ENCODE measurements at places on chromosomes 5 and 9.

- no peak for DNase-seq
These were observed 1.5 kb downstream of the PAPPA start for GRCh38 chr9:116154976-116155697.

DNA sequence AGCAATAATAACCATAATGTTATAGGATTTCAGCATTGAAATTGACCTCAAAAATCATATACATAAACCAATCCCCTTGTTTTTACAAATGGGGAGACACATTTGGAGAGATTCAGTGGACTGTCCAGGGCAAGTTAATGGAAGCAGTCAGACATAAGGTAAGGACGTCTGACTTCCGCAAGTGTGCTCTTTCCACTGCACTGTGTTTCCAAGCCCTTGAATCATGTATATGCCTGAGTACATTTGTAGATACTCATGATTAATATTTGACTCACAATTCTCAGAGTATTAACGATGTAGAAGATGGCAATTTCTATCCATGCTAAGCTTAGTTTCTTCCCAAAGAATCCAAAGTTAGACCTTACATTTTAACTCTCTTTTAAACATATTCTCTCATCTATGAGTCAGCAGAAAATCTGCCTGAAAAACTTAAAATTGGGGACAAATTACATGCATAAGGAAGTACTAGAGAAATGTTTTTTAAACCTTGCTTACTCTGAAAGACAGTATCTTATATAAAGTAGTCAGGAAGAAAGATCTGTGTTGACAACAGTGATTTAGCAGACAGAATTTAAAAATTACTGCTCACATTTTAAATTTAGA, 165.3 kb downstream of the NFIB start:
- DNase-seq, result no peak

- DNase-seq, result no peak
These were observed 49.0 kb downstream of the PTTG1 start for GRCh38 chr5:160470437-160471361.

- DNase-seq, result no peak
These were observed 281.7 kb upstream of the PTGER4 start for GRCh38 chr5:40397976-40398375.

GRCh38 chr9:137237759-137238726, 3.0 kb upstream of the TUBB4B start:
- no peak for DNase-seq

DNA sequence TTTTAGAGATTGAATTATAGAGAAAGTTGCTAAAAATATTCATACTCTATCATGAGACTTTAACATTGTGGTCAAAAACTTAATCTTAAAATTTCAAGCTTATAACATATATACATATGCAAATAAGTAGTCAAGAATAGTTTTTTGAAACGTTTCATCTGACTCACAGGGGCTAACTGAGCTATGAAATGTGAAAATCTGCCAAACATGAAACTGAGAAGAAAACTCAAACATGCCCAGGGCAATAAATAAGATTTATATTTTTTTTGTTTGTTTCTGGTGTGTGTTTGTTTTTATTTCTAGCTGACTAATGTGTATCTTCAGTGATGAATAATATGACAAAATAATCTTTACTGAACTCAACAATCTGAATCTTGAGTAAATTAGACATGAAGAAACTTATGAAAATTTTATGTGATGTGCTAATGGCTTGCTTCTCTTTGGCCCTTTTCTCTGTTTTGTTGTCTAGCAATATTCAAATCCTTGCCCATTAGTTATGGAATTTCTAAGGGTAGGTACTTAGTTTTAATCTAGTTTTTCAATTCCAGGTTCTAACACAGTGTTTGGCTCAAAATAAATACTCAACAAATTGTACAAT, 99.9 kb downstream of the FAM174A start:
- no peak for DNase-seq

- DNase-seq, result no peak
These were observed 109.9 kb downstream of the MEGF10 start for GRCh38 chr5:127400539-127400938.

DNA sequence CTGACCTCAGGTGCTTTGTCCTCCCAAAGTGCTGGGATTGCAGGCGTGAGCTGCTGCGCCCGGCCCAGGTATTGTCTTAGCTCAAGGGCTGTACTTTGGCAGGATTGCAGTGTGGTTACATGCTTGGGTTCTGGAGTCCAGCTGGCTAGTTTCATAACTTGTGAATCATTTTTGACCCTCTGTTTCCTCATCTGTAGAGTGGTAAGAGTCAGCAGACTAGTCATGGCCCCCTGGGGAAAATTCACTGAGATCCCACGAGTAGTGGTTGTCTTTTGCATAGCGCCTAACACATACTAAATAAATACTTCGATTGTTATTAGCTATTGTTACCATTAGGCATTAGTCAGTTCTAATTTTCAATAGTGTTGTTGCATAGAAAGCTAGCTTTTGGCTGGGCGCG, 14.3 kb downstream of the PTPA start:
- DNase-seq, result no peak

GRCh38 chr5:40481241-40481640, 198.5 kb upstream of the PTGER4 start:
- no peak for DNase-seq

DNA sequence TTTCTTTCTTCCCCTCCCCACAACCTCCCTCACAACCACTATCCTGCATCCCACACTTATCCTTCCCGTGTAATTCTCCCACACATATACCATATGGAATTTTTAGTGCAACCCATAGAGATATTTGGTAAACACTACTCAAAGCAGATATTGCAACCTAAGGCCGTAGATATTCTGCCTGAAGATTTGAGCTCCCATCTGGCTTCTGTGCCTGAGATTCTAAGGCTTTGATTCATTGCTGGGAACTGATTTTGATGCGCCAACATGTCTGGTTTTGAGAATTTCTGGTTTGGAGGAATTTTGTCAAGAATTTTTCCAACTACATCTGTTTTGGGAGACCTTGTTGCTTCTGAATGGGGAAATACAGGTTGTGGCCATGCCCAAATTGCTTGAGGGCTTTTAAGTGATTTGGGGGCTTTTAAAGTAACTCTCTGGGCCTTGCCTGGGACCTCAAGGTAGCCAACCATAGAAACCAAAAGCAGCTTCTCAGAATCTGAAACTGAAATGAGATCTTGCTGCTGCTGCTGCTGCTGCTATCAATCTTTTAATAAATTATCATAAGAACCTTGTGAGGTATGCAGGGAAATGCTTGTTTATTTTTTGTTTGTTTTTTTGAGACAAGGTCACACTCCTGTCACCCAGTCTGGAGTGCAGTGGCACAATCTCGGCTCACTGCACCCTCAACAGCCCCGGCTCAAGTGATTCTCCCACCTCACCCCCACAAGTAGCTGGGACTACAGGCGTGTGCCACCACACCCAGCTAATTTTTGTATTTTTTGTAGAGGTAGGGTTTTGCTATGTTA, 36.2 kb downstream of the PLAC8L1 start:
- no peak for DNase-seq

DNA sequence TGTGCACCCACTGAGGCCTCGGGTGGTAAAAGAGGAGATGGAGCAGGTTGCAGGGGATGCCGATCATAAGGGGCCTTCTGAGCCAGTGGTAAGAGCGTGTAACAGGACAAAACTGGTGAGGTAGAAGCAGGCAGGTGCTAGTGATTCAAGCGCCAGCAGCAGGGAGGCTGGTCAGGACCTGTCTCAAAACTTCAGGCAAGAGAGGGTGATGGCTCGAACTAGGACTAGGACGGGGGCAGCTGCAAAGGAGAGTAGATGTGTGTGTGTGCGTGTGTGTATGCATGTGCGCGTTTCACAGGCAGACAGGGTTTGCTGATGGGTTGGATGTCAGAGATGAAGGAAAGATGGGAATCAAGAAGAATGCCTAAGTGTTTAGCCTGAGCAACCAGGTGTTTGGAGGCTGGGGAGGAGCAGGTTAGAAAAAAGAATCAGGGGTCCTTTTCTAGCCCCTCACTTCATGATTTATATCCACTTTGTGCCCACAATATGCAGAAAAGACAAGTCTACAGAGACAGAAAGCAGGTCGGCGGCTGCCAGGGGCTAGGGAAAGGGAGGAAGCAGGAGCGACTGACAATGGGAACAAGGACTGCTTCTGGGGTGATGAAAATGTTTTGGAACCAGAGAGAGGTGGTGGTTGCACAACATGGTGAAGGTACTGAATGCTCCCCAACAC, 15.2 kb downstream of the HRH2 start:
- DNase-seq, result no peak

DNA sequence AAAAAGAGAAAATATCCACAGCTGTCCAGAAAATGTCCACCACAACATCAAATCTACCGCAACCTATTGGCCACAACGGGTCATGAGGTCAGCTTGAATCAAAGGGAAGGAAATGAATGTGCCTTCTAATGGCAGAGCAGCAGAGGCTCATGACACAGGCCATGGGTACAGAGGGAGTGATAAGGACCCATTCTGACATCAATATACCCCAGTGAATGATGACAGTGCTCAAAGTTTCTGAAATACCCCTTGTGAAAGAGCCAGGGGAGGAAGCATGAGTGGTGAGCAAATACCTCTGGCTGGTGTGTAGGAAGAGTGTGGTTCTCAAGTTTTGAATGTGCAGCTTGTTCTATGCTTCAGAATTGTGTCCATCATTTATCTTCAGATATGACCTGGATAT, 348.2 kb downstream of the IRX1 start:
- no peak for DNase-seq

DNA sequence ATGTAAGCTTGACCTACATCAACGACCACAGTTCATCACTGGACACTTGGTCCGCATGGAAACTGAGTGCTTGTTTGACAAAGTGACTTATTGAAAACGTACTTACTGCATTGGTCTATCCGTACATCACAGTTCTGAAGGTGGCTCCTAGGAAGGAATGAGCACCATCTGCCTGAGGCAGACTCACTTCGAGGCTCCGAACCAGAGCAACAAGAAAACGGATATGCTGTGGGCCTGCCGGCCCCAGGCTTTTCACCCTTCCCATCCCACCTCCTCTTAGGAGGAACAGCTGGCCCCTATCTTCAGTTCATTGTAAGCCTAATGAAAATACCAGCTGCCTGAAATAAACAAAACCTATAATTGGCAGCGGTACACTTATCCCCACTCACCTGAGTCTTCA, 67.2 kb upstream of the TSLP start:
- no peak for DNase-seq

GRCh38 chr9:126700903-126701812, 87.4 kb downstream of the LMX1B start:
- DNase-seq, result no peak

GRCh38 chr5:120457839-120458507, 6.1 kb upstream of the PRR16 start:
- DNase-seq, result no peak

DNA sequence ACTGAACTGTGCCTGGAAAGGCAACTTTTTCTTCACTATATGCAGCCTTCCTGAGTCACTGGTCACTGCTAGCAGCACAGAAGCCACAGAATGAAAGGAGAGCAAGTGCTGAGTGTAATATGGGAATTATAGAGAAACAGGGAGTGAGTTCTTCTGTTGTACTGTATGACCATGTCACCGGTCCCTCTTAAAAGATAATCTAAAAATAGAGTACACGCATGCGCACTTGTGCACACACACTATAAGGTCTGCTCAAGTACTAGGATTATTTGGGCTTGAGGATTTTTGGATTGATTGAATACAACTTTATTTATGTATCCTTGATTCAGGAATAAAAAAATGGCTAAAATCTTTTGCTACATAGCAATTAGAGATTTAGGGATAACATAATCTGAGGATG, 571.9 kb downstream of the PDE4D start:
- DNase-seq, result no peak

- no peak for DNase-seq
These were observed 57.3 kb downstream of the TRIO start for GRCh38 chr5:14200312-14200990.

DNA sequence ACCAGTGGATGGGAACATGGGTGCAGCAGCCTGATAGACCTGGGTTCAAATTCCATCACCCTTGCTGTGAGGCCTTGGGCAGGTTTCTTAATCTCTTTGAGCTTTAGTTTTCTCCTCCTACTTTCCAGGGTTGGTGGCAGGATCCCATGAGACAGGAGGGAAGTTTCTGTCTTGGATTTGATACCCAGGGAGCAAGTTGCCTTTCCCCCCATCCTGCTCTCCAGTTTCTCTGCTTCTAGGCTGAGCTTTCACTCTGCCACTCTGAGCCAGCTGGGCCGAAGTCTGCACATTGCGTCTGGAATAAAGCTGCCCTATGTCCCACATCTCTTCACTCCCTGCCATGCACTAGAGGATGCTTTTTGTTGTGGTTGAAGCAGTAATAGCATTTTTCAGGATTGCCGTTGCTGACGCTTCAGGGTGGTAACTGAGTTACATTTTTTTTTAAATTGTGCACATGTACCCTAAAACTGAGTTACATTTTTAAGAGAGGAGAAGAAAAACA, 40.5 kb upstream of the ANGPTL2 start:
- no peak for DNase-seq

DNA sequence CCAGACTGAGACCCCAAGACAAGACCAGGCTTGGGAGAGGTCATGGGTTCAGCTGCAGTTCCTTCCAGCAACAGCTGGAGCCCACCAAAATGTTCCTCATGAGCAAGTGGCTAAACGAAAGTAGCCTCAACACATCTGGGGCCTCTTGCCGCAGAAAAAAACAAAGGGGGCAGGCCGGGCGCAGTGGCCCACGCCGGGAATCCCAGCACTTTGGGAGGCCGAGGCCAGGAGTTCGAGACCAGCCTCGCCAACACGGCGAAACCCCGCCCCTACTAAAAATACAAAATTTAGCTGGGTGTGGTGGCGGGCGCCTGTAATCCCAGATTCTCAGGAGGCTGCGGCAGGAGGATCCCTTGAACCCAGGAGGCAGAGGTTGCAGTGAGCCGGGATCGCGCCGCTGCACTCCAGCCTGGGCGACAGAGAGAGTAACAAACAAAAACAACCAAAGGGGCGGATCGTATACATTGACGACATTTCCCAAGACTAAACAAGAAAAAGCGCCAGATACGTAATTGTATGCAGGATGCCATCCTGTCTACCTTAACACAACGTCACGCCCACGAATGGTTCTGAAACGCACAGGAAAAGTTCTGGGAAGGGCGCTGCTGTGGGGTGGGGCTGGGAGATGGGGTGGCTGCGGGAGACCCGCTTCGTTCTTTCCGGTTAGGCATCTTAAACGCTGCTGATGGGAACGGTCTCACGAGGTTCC, 1.7 kb downstream of the INPP5E start:
- DNase-seq, result no peak

DNA sequence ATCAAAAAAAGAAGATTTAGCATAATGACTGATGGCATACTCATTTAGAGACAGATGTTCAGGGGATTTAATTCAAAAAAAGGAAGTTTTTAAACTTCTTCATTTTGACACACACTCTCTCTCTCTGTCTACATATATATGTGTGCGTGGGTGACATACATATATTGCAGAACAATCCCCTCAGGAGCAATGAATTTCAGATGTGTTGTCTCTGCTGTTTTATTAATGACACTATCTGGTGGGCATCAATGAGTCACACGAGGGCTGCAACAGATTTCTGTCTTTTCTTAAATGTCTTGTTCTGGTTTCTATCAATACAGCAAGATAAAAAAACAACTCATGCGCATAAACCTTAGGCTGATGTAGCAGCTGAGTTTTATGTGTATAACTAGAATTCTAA, 123.5 kb upstream of the SLCO6A1 start:
- no peak for DNase-seq

- no peak for DNase-seq
These were observed 225.4 kb upstream of the RFX3 start for GRCh38 chr9:3751125-3751758.

- no peak for DNase-seq
These were observed 166.4 kb downstream of the DMRT2 start for GRCh38 chr9:1216532-1216931.

GRCh38 chr9:89854715-89855475, 250.1 kb downstream of the GADD45G start:
- no peak for DNase-seq

All from stimulated activated CD4-positive, alpha-beta T cell treated with anti-CD3 and anti-CD28 coated beads, Interleukin-1b, Interleukin-23, amount 100 ng/mL, for 1 hour (primary cell).